SHP77 treated with DMSO at 0.1 percent for 48 hours (cell line): ENCODE measurements at places on chromosomes 3 and 15.

DNA sequence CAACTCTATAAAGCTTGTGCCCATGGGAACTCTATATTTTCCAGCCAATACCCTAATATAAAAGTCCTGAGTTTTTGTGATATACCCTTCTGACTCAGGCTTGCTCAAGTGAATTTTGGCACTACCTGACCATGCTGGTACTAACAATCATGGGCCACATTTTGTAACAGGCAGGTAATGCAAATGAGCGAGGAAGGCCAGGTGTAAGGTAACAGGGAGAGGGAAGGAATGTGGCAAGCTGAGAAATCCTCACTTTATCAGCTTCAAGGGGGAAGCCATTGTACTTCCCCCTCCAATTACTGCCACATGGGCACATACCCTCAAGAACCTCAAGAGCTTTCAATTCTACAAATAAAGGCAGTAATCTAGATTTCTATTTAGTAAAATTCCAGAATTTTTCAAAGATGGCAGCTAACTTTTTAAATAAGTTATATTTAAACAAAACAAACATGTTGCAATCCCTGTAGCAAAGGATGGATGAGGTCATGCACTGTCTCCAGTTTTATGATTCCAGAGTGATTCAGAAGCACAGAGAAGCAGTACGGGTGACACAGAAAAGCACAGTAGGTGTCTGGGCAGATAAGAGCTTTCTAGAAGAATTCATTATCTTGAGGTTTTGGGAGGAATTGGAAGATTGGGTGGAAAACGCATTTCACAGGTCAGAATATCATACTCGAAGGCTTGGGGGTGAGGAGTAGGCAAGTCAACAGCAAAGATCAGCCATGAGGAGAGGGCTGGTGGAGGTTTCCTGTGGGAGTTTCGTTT is 87.6 kb downstream of the FOXP1 start:
- DNase-seq: no peak

GRCh38 chr15:77069521-77070121 is 1.3 kb downstream of the TSPAN3 start:
- no peak for DNase-seq

DNA sequence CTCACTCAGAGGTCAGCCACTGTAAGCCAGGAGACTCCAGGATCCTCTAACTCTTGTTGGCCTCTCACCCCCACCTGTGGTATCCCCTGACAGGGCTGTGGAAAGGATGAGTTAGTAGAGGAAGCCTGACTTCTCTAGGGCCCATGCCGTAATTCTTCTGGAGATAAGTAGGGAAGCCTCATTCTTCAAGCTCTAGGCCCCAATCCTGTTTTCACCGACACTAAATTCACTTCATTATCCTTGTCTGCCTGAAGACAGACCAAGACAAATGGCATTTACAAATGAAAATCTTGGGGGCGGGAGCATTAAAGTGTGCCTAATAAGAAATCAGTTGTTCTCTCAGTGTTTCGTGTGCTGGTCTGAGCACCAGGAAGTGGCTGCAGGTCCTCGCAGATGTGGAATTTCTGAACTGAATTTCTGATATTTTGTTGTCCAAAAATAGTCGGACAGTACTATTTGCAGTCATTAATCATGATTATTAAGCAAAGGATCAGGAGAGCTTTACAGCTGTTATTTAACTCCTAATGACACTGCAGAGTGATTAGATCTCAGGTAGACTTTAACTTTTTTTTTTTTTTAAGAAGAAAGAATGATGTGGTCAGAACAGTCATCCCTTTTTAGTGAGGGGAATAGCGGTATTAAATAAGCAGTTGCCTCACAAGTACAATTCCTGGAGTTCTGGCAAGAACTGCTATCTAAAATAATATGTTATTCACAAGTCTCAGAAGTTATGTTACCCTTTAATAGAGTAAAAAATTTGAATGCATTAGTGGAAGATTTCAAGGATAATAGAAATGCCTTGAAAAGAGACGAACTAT is 58.4 kb downstream of the RBMS3 start:
- DNase-seq: no peak

GRCh38 chr3:191721990-191722389 is 261.0 kb downstream of the PYDC2 start:
- DNase-seq: no peak

DNA sequence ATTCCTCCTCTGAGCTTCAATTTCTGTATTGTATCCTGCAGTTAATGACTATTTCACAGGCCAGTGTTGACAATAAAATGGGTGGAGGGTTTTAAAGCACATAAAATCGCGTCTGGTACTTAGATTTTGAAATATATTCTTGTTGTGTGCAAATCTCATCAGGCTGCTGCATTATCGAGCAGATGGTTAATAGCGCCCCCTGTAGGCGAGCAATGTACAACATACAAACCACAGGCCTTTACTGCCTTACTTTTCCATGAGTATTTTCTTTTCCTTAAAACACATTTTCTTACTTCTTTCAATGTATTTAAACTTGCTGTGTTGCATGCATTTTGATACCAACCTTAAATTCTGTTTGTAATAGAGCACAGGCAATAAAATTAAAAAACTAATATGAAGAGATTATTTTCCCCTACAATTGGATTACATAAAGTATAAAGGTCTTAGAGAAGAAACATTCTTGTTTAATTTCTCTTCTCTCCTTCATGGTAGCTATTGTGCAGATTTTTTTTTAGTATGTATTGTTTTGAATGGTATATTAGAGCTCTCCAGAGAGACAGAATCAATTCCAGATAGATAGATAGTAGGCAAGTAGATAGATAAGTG is 608.4 kb downstream of the CADM2 start:
- DNase-seq: no peak

DNA sequence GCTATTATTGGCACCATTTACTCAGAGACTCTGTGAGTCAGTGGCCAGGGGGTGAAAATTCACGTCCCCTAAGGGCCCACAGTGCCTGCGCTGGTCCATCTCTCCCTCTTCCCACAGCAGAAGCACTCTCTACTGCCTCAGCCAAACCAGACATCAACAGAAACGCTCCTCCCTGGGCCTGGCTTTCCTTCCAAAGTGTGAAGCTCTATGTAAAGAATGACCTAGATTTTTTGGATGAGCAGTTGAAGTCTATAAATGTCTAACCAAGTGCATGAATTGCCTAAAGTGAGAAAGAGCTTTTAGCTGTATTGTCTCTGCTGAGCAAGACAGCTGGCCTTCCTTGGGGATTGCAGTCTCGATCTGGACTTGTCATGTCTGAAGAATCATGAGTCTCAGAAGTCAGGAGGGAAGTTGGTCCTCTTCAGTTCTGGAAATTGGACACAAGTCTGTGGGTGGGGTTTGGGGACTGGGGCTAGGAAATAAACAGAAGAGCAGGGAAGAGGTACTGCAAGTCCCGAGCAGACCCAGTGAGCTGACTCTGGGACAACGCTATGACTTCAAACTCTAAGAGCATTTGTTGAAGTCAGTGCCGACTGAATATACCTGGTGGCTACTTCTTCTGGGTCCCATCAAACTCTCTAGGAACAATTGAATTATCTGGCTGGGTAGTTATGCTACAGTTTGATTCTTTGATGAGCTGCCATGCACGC is 29.0 kb downstream of the RASGRP1 start:
- DNase-seq: no peak

DNA sequence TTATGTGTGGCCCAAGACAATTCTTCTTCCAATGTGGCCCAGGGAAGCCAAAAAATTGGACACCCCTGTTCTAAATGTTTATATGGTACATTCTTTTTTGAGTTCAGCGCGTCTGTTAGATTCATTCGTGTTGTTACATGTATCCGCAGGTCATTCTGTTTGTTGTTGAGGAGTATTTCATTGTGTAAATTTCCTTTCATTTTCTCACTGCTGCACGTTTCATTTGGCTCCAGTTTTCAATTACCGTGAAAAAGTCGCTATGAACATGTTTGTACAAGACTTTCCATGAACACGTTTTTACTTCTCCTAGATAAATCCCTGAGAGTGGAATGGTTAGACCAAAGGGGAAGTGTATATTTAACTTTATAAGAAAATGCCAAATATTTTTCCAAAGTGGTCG is 7.5 kb upstream of the OPA1 start:
- DNase-seq: no peak

DNA sequence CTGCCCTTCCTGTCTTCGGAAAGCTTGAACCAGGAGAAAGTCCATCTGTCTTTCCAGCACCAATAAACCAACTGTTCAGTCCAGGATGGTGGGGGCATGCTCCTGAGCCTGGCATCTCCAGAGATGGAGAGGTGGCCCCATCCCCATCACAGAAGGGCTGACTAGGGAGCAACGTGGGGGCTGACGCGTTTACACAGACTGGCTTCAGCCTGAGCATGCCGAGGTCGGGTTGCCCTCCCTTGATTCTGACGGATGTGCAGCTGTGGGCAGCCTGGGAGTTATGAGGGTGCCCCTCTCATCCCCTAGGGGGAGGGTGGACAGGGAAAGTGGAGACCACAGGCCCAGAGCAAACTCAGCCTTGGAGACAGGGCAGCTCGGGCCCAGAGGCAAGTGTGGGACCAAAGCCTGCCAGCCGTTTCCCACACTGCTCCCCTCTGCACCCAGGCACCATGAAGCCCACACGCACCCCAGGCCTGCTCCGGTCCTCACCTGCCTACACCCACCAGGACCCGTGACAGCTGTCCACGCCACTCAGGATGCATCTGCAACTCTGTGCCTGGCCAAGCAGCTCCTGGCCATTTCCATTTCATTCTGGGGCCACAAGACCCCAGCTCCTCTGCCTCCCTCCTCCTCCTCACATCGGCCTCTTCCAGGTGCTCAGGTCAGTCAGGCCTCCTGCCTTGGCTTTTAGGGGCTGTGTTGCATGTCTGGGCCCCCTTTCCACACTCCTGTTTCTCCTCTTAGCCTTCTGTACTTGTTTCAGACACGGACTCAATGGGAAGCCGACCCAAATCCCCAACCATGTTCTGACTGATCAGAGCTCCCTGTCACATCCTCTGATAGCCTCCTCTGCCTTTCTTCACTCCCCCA is 48.2 kb upstream of the SLC41A3 start:
- DNase-seq: no peak

DNA sequence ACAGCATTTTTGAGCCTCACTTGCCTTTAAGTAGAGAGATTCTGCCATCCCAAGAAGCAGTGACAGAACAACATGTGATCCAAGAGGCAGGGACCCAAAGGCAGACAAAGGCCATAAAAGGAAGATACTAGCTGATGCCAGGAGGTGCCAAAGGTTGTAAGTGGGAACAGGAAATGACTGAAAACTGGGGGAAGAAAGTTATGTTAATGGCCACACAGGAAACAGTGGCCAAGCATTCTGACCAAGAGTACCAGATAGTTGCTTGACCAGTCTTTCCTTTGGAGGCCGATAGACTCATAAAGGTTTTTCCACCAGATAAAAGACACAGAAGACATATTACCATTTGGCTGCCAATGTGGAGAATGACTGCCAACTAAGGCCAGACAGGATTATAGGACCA is 274.5 kb upstream of the PEX5L start:
- no peak for DNase-seq

DNA sequence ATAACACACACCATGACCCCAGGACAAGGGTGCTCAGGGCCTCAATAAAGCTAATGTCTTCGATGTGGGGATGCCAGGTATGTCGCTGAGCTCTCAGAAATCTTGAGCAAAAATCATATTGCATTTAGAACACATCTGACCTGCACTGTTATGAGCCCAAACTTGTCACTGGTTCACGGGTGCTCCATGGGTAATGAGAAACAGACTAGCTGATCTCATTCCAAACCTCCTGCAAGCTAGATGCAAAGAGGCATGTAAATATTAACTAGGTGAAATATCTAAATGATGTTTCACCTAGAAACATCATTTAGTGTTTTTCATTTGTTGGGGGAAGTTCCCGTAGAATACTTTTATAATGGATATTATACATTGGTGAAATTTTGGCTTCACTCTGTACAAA is 549.4 kb downstream of the OCA2 start:
- no peak for DNase-seq

DNA sequence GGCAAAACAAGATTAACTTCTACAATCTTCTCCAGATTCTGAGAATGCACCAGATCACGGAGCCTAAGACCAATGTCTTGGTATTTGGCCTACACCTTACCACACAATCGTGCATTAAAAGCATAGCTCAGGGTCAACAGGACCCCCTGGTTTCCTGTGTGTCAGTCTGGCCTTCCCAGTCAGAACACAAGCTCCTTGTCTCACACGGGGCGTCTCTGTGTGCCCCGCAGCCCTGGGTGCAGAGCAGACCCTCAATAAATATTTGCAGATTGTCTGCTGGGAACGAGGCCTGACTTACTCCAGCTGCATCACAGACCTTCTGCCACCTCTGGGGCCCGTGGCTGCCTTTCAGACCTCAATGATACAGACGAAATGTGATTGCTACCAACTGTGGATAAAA is 82.5 kb upstream of the CTNNB1 start:
- DNase-seq: no peak

DNA sequence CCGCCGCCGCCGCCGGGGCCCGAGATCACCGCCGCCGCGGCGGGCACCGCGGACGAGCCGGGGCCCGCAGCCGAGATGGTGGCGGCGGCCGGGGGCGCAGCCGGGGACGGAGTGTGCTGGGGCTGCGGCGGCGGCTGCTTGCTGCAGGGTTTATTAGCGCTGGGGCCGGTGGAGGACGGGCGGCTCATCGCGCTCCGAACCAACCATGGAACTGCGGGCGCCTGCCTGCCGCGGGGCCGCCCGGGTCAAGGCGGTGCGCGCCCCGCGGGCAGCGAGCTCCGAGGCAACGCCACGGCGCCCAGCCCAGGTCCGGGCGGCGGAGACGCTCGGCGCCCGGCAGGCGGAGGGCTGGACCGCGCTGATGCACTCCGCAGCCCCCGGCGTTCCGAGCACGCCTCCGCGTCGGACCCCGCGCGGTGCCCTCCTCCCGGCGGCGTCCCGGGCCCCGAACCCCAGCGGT is 277 bp downstream of the SIAH2 start:
- DNase-seq: no peak

DNA sequence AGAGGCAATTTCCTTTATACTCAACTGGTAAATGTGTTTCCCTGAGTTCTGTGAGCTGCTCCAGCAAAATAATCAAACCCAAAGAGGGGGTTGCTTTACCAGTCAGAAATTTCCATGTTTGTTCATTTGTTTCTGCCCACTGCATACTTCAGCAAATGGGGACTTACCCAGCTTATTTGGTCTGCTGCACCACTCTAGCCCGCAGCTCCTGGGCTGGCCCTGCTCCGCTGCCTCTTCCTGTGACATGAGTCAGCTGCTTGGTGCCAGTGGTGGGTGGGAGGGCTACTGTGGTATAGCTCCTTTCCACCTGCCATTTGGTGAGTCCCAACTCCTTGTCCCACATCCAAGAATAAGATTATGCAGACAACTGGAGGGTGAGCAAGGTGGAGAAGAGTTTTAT is 644.2 kb downstream of the MCTP2 start:
- no peak for DNase-seq

DNA sequence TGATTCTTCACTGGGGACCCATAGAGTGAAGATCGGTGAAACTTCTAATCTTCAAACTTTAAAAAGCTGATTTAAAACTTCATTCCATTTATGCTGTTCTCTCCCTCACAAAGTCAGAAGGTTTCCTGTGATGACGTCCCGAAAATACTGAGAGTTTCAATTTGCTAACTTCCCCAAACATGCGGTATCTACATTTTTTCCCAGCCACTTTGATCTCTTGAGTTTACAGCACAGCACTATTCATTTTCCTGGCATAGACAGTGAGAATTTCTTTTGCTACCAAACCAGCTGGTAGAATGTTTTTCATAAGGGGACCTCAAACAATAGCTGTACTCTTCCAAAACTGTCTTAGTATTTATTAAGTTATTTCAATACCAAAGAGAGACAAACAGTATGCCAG is 156.8 kb downstream of the LSAMP start:
- DNase-seq: no peak

- no peak for DNase-seq
Observed at GRCh38 chr3:153192327-153192726, 30.3 kb downstream of the RAP2B start.

- peak; percentile 7 for DNase-seq
Observed at GRCh38 chr3:177596816-177597271, 399.6 kb upstream of the TBL1XR1 start.

GRCh38 chr3:14461748-14462324 is 59.4 kb downstream of the SLC6A6 start:
- DNase-seq: peak; percentile 3
